ENCODE measurements at places on chromosomes 1 and 21. TPM values are rescaled to one million over a fixed set of nuclear protein-coding genes. Genes with fewer than 3 reads are reported as not detected.

DNA sequence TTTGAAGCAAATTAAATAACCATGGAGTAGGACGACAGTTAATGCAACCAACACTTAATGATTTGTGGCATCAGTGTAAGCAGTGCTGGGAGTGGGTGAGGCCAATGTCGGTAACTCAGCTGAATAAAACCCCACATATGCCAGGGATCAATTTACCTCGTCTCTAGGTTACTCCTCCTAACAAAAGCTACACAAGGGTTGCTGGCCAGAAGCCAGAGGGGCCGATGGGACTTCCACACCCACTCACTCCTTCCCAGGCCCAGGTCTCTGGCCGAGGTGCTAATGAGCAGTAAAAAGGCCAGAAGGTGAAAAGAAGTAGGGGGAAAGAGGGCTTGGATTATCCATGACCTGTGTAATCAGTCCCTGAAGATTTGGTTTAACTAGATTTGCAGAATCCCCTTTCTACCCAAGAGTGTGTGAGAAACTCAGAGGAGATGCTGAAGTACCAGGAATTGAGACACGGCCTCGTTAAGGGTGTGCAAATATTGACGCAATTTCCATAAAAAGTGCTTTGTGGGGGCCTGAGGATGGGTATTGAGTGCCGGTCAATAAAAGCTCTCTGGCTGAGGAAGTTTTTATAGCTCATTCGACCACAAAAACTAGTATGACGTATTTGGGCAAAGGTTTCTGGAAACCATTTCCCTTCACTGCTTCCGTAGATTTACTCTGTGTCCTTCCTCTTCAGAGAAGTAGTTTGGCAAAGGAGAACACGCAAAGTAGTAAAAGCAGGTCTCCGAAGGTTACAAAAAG lies 145.5 kb downstream of the TBX15 start:
- no peaks in the 10 kb centered on the region for H3K36me3 ChIP-seq
- H3K27me3 ChIP-seq: no peaks in the 10 kb centered on the region
- no peak overlapping the region for H3K27ac ChIP-seq
- no peaks in the 10 kb centered on the region for H3K4me1 ChIP-seq
- no peak for DNase-seq

DNA sequence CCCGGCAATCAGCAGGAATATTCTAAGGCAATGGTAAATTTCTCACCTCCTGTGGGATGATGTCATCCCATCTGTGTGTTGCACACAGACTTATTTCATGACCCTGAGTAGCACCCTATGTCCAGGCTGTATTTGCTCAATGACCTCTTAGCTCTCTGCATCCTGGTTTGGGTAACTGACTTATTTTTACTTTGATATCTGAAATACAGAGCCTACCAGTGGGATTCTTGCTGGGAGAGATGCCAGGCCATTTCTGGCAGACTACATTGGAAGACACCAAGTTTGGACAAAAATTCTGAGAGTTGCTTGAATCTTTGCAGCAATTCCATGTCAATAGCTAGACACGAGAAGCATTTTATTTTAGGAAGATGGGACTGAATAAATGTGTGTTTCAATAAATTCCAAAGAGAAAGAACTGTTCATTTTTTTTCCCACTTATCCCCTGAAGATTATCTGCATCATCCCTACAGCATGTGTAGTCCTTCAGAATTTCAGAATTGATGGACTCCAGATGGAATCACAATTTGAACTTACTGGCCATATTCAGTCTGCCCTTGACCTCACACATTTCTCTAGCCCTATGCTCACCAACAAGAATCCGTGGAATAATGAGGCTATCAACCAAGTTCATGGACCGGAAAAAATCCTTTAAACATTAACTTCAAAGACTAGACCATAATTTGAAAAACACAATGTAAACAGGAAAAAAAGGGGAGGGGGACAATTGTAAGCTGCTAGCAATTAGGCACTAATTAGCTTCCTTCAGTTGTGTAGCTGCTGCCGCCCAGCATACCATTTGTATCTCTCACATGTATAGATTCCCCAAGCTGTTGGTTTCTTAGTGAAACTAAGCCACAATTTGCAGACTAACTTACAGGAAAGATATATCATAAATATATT lies 226.5 kb downstream of the HMCN1 start:
- H3K36me3 ChIP-seq: no peaks in the 10 kb centered on the region
- H3K27ac ChIP-seq: no peak overlapping the region
- no peaks in the 10 kb centered on the region for H3K27me3 ChIP-seq
- peaks cover 16% of the 10 kb centered on the region for H3K4me1 ChIP-seq
- H3K4me3 ChIP-seq: no peak overlapping the region
- DNase-seq: no peak

Gene SH3D21
- 65.0 TPM for total RNA-seq

- H3K4me1 ChIP-seq: no peaks in the 10 kb centered on the region
- H3K4me3 ChIP-seq: no peak overlapping the region
- H3K27me3 ChIP-seq: no peaks in the 10 kb centered on the region
- peaks cover 45% of the 10 kb centered on the region for H3K36me3 ChIP-seq
- no peak overlapping the region for H3K27ac ChIP-seq
Measured at GRCh38 chr1:236837897-236838296, 42.8 kb downstream of the MTR start.

Gene OR2T11
- total RNA-seq: not detected

DNA sequence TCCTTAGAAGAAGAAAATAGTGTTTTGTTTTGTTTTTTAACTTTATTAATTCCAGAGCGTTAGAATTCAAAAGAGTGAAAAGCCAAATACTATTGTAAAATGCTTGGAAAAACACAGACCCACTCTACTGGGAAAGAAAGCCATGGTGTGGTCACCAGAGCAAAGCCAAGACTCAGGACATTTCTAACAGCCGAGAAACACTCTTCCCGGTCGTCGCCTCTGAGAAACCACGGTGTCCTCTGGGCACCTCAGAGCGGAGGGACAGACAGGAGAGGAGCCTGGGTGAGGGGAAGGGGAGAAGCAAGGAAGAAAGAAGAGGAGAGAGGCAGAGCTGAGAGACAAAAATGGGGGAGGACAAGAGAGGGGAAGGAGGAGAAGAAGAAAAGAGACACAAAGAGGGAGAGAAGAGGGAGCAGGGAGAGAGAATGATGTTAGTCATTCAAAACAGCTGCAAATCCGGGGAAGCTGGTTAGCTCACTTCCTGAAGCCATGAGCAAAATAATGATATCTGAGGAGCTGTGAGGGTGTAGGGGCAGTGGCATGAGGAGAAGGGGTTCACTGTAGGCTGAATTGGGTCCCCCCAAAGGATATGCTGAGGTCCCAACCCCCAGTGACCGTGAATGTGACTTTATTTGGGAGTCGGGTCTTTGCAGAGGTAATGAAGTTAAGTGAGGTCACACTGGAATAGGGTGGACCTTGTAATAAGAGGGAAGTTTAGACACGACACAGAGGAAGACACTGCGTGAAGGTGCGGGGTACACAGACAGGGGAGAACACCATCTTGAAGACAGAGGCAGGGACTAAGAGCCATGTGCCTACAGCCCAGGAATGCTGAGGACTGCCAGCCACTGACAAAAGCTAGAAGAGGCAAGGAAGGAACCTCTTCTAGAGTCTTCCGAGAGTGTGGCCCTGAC lies 58.2 kb upstream of the DMRTB1 start:
- H3K27me3 ChIP-seq: no peaks in the 10 kb centered on the region
- H3K4me3 ChIP-seq: no peak overlapping the region
- no peaks in the 10 kb centered on the region for H3K36me3 ChIP-seq
- H3K27ac ChIP-seq: no peak overlapping the region
- no peak for DNase-seq

DNA sequence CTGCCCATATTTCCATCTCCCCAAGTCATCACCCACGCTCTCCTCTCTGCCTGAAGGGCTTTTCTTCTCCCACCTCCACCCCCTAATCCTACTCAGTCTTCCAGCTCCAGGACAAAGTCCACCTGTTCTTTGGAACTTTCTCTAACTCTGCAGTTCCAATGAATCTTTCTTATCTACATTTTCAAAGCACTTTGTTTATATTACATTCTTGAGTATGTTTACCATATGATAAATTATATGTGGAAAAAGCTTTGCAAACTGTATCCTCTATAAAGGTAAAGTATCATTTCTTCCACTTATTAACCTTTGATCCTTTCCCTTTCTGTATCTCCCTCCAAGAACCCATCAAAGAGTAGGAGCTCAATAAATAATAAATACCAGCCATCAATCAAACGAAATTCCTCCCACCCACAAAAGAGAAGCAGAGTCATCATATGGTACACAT lies 39.7 kb downstream of the TTC13 start:
- no peaks in the 10 kb centered on the region for H3K27me3 ChIP-seq
- no peak for DNase-seq
- H3K36me3 ChIP-seq: peaks cover 14% of the 10 kb centered on the region
- no peak overlapping the region for H3K4me3 ChIP-seq
- no peak overlapping the region for H3K27ac ChIP-seq
- peaks cover 3% of the 10 kb centered on the region for H3K4me1 ChIP-seq

DNA sequence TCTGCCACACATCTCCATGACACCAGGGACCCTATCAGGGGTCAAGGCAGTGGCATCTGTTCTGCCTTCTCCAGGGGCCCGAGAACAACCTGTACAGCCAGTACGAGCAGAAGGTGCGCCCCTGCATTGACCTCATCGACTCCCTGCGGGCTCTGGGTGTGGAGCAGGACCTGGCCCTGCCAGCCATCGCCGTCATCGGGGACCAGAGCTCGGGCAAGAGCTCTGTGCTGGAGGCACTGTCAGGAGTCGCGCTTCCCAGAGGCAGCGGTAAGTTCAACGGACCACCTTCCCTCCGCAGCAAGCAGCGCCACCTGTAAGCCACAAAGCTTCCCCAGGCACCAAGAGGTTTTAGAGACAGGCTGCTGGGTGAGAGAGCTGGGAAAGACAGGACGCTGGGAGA lies 15.9 kb downstream of the MX2 start:
- no peaks in the 10 kb centered on the region for H3K36me3 ChIP-seq
- no peaks in the 10 kb centered on the region for H3K4me1 ChIP-seq
- H3K27ac ChIP-seq: no peak overlapping the region
- no peak for DNase-seq
- H3K4me3 ChIP-seq: no peak overlapping the region

Gene TRPM2
- total RNA-seq: 37.7 TPM

DNA sequence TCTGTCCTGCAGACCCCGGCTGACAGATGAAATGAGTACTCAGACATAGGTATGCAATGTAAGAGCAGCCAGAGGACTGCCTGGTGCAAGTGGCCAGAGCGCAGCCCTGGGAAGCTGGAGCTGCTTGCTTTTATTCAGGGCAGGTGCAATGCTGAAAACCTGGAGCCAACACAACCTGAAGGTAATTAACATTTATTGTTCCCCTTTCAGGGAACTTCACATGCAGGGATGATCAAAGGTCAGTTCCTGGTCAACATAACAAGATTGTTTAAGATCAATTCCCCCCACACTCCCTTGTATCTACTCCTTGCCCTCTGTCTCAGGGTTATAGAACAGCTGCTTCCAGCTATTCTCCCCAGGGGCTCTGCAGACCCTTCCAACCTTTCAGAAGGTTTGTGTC lies 48.7 kb upstream of the PRELP start:
- H3K27ac ChIP-seq: no peak overlapping the region
- DNase-seq: no peak
- H3K4me1 ChIP-seq: no peaks in the 10 kb centered on the region
- no peaks in the 10 kb centered on the region for H3K36me3 ChIP-seq

Gene BACE2
- 25.1 TPM for total RNA-seq

DNA sequence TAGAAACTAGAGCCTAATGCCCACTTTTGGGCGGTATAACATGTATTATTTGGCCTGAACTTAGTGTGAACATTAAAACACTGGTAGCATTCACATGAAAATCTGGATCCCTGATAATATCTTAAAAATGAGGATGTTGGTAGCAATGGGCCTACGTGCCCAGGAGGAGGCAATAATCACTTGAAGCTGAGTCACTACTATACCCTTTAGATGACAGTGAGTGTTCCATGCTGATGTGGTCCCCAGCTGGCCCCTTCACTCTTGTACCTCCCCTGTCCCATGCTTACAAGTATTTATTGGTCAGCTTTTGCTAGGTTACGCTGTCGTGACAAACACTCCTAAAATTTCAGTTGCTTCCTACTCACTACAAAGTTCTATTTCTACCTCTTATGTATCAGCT lies 23.0 kb upstream of the POU2F1 start:
- no peak overlapping the region for H3K27ac ChIP-seq
- H3K36me3 ChIP-seq: no peaks in the 10 kb centered on the region
- no peak overlapping the region for H3K4me3 ChIP-seq
- no peaks in the 10 kb centered on the region for H3K4me1 ChIP-seq
- DNase-seq: no peak
- H3K27me3 ChIP-seq: no peaks in the 10 kb centered on the region

GRCh38 chr1:56287721-56288120 lies 291.6 kb downstream of the PLPP3 start:
- peaks cover 8% of the 10 kb centered on the region for H3K4me1 ChIP-seq
- no peak for DNase-seq
- H3K27me3 ChIP-seq: no peaks in the 10 kb centered on the region
- no peak overlapping the region for H3K4me3 ChIP-seq

DNA sequence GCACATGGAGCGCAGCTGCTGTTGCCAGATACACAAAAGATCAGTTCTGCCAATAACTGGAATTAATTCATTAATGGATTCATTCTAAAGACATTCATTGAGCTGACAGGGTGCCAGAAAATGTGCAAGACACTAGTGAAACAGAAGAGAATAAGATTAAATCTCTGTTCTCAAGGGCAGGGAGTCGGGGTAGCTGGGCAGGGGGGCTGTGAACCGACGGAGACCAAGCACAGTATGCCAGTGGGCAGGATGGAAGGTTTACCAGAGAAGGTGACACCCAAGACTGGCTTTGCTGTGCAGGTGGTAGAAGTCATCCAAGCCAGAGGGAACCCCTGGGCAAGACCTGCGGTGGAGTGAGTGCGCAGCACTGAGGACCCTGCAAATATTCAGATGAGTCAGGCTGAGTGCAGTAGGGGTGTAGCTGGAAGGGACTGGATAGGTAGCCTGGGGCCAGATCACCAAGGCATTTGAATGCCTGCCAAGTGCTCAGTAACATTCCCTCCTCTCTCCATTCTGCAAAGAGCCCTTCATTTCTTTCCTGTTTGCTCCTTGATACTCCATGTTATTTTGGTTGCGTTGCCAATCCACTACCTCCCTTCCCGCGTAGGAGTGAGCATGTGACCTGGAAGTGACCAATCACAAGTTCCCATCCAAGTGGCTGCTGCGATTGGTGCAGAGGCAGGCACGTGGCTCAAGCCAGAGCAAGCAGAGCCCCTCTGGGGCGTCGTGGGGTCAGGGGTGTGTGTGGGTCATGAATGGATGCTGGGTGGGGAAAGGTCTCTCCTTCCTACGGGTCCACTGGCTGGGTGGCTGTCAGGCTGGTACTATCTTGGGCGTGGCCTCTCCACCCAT lies 413.1 kb downstream of the PTPRU start:
- no peaks in the 10 kb centered on the region for H3K36me3 ChIP-seq
- H3K27ac ChIP-seq: no peak overlapping the region
- no peak for DNase-seq
- H3K4me3 ChIP-seq: no peak overlapping the region
